ENCODE measurements at places on chromosomes 1 and 21.

DNA sequence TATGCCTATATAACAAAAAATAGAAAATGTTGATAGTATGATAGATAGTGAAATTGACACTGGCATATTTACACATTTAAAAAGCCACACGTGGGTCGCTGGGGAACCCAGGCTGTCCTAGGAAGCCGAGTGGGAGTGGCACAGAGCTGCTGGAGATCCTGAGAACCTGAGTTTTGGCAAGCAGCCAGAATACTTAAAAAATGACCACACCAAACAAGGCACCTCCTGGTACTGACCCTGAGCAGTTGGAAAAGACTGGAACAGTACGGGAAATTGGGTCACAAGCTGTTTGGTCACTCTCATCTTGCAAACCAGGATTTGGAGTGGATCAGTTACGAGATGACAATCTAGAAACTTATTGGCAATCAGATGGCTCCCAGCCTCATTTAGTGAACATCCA, 111.5 kb downstream of the ZFYVE9 start:
- no peak for DNase-seq

DNA sequence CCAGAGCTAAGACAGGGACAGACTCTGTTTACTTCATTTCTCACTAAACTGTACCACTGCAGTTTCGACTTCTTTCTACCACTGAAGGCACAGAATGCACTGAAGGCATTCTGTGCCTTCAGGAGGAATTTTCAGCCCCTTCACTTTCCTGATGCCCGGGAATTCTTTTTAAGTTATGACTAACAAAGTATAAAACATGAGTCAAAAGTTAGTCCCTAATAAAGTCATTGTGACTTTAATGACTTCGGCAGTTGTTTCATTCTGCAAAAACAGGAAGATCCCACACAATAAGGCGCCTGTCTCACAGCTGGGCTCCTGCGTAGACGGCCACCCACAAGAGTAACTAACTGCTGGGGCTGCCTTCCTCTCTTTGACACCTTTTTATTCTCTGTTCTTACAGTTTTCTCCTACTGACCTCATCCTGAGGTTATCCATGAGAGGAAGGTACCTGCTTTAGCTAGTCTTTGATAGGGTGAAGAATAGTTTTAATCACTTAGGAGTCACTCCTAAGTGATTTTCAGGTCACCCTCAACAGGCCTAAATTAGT, 183.9 kb upstream of the SGIP1 start:
- peak; percentile 57 for DNase-seq

DNA sequence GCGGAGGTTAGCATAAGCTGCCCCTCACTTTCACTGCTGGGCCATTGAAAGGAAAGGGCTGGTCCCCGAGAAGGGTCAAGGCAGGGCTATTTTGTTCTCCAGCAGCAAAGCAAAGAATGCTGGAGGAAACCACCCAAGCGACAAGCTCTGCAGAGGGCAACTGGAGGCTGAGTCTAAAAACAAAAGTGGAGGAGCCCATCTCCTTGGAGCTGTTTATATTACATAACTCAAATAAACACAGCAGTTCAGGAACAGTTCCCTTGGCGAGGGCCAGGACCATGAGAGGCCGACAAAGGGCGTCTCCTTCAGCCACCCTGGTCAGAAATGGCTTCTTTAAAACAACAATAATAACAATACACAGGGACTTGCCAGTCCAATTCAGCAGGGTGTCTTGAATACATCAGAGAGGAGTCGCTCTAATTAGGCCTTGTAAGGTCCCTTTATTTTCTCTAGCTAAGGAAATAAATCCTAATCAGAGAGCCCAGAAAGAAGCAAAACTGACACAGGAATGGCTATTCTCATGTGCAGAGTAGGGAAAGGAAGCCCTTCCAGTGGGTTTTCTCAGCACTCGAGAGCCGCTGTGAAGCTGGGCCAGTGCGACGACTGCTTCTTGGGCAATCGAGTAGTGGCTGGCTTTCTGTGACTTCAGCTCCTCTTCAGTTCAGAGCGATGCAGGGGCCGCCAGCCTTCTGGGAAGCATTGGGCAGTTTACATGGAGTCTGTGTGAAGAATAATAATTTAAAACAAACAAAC, 57.0 kb upstream of the TARBP1 start:
- no peak for DNase-seq

GRCh38 chr1:30730346-30731108, 7.1 kb upstream of the MATN1 start:
- DNase-seq = no peak

GRCh38 chr1:218699421-218699820, 354.3 kb downstream of the TGFB2 start:
- no peak for DNase-seq

DNA sequence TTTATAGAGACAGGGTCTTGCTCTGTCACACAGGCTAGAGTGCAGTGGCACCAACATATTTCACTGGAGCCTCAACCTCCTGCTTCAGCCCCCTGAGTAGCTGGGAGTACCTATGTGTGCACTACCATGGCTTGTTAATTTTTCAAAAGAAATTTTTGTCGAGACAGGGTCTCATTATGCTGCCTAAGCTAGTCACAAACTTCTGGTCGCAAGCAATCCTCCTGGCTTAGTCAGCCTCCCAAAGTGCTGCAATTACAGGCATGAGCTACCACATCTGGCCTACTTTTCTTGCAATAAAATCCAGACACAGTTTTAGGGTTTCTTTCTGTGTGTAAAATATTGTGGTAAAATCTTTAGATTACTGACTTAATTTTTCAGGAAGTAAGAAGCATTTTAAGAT, 27.9 kb upstream of the NTPCR start:
- DNase-seq = no peak

DNA sequence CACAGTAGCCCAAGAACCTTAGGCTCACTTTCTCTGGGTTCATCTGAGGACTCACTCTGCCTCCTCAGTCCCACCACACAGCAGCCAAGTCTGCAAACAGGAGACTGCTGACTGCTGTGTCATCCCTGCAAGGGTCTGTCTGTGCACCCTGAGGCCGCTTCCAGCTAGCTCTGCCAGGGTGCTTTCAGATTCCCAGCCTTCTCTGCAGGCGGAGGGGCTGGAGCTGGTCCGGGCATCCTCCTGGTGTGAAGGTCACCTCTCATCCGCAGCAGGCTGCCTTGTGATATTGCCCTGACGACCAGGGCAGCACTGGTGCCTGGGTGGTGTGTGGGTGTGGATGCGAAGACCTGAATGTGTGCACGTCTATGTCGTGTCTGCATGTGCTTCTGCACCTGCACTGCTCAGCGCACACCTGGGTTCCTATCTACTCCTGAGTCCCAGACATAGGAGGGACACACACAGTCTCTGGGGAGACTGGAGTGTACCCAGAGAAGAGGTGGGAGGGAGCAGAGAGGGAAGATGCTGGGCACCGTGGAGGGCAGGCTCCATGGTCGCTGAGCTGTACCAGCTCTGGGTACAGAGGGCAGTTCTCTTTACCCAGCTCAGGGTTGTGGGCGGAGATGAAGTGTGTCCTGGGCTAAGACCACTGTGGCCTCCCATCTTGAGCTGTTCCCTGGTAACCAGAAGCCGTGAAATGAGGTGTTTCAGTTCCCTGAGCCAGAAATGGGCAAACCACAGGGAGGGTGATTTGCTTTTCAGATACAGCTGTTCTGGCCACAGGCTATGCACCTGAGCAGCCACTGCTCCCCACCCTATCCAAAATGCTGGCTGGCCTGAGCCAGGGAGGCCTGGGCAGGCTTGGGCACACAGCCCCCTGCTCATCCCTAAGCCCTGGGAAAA, 160.9 kb upstream of the CSF3R start:
- DNase-seq = no peak

- DNase-seq = no peak
These were observed 11.5 kb upstream of the TAF1A start for GRCh38 chr1:222601257-222601656.

DNA sequence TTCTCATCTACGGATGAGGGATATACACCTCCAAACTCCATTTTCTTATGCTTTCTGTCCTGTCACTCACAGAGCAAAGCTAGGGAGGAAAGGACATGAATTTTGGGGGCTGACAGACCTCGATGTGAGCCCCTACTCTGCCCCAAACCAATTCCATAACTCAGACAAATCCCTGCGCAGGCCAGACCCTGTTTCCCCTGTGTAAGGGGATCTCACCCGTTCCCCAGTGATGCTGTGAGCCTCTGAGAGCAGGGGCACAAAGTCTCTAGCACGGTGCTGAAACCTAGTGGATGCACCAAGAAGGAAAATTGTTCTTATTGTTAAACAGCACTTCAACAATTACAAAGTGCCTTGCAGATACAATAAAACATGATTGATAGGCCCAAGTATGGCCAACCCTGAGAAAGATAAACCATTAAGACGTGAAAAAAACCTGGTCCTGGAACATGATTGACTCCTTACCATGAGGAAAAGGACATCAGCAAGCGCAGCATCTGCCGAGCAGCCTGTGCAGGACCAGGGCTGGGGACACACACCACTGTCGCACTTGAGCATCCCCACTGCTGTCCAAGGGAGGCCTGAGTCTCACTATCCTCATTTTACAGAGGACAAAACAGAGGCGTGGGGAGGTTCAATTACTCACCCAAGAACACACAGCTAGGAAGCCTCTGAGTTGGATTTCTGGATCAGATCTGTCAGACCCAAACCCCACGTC, 137.8 kb downstream of the GLIS1 start:
- DNase-seq = no peak

GRCh38 chr1:200802865-200803512, 64.3 kb downstream of the CAMSAP2 start:
- peak; percentile 53 for DNase-seq

Measured in CD14-positive monocyte (primary cell).